Thymus (tissue), 14 donors: ENCODE measurements at places on chromosomes 5 and 9. TPM values are rescaled to one million over a fixed set of nuclear protein-coding genes. Genes with fewer than 3 reads are reported as not detected.

Gene ACER2
- 0.71 TPM for polyA plus RNA-seq

- no peaks in the 10 kb centered on the region for H3K4me1 ChIP-seq
- no peak for DNase-seq
- no peak overlapping the region for H3K4me3 ChIP-seq
- H3K27me3 ChIP-seq = no peaks in the 10 kb centered on the region
- no peak overlapping the region for H3K27ac ChIP-seq
Measured at GRCh38 chr9:137490532-137491186, 31.5 kb upstream of the NSMF start.

DNA sequence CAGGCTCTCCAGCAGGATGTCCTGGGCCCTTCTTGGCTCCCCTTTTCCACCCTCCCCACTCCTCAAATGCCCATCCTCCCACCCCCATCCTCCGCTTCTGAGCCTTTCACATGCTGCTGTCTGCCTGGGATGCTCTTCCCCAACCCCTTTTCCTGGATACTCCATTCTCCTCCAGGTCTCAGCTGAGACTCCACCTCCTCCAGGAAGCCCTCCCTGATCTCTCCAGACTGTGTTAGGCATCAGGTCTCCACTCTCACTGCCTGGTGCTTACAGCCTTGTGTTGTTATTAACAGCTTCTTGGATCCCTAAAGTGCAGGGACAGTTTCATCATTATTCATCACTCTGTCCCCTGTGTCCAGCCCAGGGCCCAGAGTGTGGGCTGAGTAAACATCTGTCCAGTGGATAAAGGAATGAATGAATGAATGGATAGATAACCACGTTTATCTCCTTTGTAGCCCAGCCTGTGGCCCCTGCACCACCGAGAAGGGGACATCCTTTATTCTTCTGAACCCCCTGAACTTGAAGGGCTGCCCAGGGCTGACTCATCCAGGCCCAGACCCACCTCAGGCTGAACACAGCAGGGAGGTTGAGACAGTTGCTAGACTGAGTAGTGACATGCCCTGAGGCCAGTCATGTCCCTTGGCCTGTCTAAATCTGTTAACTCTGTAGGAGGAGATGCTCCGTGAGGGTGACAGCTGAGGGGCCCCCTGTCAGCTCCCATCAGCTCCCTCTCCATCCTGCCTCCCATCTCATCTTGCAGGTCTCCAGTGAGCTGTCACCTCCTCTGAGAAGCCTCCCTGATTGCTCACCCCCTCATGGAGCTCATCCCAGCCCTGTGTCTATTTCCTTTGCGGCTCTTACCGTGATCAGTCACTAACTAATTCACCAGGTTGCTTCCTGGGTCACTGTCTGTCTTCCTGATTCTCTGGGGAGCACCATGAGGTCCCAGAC is 14.6 kb upstream of the LAMC3 start:
- no peak overlapping the region for H3K4me3 ChIP-seq
- no peaks in the 10 kb centered on the region for H3K27me3 ChIP-seq
- H3K27ac ChIP-seq = no peak overlapping the region
- no peaks in the 10 kb centered on the region for H3K4me1 ChIP-seq
- H3K36me3 ChIP-seq = no peaks in the 10 kb centered on the region

DNA sequence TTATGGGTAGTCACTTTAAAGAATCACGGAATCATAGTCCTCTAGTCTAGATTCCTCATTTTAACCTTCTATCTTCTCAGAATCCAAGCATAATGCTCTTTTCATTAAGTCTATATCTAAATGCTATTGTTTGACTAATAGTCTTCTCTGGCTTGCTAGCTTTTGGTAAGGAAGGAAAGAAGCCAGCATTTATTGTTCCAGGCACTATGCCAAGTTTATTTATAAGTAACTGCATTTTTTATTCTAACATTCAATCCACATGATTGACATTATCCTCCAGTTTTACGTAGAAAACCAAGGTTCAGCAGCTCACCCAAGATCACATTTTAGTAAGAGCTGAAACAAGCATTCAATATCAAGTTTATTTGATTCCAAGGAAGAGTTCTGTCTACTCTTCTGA is 254.2 kb downstream of the SAXO1 start:
- H3K27me3 ChIP-seq = no peaks in the 10 kb centered on the region
- DNase-seq = no peak
- H3K27ac ChIP-seq = no peak overlapping the region
- no peaks in the 10 kb centered on the region for H3K4me1 ChIP-seq
- no peaks in the 10 kb centered on the region for H3K36me3 ChIP-seq
